Nucleus accumbens (tissue), 56 donors: ENCODE measurements at places on chromosomes 11 and 22.

DNA sequence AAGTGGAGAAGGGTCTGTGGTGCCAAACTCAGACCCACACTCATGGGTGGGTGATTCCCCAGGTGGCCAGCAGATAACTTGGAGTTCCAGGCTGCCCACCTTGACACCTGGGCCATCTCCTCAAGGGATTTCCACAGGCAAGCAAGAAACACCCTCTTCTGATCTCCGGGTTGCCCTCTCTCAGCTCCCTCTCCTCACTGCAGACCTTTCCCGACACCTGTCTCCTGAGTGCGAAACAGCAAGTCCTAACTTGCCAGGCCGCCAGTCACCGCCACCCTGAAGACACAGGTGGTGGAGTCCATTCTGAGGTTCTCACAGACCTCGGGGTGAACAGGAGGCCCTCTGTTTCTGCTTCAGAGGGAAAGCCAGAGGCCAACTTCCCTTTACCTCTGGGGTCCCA, 16.6 kb downstream of the GALNT18 start:
- DNase-seq: no peak

GRCh38 chr22:17997456-17997855, 26.9 kb downstream of the MICAL3 start:
- no peak for DNase-seq

DNA sequence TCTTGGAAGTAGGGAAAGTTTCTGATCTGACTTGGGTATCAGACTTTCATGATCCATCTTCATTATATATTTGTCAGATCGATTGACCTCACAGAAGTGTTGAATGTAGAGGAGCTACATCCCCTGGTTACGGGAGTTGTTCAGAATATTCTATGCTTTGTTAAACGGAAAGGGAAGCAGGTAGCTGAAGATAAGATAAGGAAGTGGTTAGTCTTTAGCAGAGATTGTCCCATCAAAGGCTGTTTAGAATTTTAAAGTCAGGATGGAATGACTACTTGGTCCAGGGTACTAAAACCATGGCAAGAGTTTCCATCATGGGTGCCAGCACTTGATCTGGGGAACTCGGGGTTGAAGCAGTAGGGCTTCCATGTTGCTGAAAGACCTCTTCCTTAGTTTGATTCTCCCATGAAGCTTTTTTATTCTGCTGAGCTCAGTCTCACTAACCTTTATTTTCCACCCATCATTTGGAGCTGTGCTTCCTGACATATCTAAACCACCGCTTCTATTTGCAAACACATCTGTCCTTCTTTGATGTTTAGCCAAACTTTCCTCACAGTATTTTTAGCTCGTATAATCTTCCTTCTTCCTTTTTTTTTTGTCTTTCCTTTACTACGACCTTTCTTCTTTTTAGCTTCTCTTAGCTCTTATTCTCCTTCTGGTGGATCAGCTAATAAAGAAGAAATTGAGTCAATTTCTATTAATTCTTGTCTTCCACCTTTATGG, 4.0 kb upstream of the C22orf31 start:
- no peak for DNase-seq

GRCh38 chr22:43852573-43853327, 9.6 kb downstream of the SULT4A1 start:
- no peak for DNase-seq

GRCh38 chr11:123357990-123358827, 71.9 kb upstream of the GRAMD1B start:
- DNase-seq: no peak

- no peak for DNase-seq
Measured at GRCh38 chr11:65132988-65133700, 1.2 kb downstream of the SYVN1 start.

GRCh38 chr11:12196872-12197271, 86.5 kb downstream of the MICAL2 start:
- DNase-seq: no peak
